ENCODE measurements at places on chromosomes 7 and 10.
A peak's percentile ranks its signal among the peaks of the same experiment; 100 is the strongest.

GRCh38 chr7:149850007-149850594 lies 11.9 kb downstream of the ZNF862 start:
- no peak for DNase-seq

DNA sequence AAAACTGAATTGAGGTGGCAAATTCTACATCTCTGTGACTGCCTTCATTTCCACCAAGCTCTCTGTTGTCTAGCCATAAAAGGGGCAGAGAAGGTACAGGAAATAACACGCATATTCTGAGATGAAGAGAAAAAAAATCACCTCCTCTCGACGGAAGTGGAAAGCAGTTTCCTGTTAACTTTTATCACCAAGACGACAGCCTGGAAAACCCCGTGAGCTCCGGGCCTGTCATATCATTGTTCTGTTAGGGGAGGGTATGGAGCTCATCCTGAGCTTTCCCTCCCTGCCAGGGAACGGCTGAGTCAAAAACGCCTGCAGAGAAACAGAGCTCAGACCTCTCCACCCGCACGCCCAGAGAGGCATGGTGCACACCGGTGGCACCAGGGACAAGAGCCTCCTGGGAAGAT lies 200.3 kb downstream of the PRPF18 start:
- peak; percentile 50 for DNase-seq

DNA sequence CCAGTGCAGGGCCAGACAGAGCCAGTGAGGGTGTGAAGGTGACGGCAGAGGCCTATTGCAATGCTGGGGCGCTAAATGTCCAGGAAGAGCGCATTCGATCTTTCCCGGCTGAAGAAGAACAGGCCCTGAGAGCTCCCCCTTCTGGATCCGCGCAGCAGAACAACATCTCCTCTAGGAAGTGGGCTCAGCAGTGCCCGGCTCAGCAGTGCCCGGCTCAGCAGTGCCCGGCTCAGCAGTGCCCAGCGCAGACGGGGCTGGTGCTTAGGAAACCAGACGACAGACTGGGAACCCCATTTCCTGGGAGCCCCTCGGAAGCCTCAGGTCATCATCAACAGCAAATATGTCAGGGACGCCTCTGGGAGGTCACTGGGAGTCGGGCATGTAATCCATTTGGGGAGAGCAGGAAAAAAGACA lies 4.7 kb upstream of the NOS3 start:
- peak; percentile 47 for DNase-seq

DNA sequence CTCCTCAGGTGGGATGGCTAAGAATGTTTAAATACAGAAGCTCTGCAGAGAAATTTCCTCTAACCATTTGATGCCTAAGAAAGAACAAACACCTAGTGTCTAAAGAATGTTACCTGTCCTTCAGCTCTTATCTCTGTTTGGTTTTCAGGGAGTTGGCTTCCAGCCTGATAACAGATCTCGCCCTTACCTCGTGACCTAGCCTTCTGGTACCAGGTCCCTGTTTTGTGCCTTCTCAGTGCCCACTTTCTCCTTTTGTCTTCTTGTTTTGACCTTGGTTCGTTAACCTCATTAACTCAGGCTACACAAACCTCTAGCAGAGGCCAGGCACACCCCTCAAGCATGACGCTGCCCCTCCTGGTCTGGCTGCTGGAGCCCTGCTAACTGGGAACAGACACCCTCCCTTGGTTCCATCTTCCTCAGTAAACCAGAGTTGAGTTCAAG lies 16.1 kb upstream of the RAB11FIP2 start:
- DNase-seq, result no peak

DNA sequence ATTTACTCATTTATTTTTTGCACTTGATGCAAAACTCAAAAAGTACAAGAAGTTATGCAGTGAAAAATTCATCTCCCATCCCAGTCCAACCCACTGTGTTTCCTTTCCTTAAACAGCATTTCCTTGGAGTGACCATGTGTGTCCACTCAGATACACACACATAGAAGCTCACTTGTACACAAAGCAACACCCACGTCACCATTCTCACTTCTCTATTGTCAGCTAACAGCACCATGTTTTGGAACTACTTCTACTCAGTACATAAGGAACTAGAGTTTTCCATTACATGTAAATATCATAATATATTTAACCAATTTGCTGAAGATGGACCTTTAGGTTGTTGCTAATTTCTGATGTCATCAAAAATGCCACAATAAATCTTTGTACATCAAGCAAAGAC lies 167.6 kb downstream of the GRID1 start:
- DNase-seq, result no peak

DNA sequence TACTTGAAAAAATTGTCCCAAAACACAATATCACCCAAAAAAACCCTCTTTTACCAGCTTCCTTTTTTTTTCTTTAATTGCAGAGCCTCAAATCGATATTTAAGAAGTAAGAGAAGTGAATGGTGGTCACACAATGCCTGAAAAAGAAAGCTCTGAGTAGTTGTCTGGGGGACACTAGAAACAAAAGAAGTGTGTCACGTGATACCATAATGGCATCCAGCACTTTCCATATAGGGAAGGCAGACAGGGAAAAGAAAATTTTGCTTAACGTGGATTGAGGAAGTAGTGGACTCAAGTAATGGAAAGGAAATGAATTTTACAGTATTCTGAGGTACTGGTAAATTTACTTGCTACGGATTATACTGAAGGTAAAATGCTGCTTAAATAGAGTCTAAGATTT lies 765.9 kb upstream of the C7orf33 start:
- DNase-seq, result no peak

GRCh38 chr7:152145853-152146466 lies 120.5 kb downstream of the GALNT11 start:
- no peak for DNase-seq

- DNase-seq, result no peak
Measured at GRCh38 chr10:122051609-122052385, 62.8 kb downstream of the TACC2 start.

DNA sequence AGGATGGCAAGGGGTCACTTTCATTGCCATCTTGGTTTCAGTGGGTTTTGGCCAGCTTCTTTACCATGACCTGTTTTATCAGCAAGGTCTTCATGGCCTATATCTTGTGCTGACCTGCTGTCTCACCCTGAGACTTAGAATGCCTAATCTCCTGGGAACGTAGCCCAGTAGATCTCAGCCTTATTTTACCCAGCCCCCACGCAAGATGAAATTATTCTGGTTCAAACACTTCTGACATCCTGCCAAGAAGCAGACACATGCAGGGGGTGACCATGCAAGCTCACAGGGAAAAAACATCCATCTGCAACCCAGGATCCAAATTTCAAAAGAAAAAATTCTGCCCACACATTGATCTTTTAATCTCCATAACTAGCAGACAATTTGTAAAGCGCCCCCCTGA lies 88.4 kb upstream of the EEPD1 start:
- no peak for DNase-seq

GRCh38 chr7:105880571-105881330 lies 4.4 kb upstream of the ATXN7L1 start:
- no peak for DNase-seq

DNA sequence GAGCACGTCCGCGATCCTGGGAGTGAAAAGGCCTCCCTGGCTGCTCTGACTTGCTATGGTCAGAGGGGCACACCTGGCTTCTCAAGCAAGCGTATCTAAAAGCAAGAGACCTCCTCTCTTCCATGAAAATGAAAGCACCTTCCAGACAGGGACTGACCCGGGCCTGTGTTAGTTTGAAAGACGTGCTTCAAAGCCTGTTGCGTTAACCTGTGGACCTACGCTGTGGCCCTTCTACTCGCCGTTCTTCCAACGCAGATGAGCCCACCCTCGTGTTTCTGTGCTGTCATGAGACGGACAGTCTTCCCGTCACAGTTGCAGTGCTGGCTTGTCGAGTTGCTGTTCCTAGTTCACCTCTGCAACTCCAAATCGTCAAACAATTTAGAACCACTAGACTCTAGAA lies 15.5 kb upstream of the GDI2 start:
- DNase-seq, result no peak

DNA sequence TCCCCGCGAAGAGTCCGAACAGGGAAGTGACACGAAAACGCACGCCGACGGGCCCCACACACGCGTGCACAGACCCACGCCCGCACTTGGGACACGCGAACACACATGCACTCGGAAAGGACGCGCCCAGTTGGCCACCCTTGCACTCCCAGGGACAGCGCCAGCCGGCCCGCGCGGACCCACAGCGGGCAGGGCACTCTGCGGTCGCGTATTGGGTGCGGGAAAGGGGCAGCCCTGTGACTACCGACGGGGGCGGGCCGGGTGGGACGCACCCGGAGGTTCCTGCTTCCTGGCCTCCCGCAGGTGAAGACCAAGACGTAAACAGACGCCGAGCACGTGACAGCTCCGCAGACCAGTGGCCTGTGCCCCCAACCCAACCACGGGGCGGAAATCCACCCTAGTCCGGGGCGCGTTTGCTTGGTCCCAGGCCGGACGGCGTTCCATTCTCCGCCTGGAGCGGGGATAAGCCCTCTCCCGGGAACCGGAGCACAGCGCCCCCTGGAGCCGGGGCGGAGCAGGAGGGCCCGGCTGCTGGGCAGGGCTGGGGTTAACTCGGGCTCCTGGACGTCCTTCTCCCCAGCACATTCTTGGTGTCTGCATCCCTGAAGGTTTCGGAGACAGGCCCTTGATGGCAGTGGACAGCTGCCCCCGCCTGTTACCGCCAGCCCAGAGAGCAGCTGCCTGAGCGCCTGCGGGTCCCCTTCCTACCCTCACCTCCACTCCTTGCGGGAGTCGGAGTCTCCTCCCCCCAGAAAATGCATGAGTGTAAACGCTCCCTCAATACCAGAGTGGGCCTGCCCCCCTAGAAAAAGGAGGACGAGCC lies 2.0 kb upstream of the LZTS2 start:
- DNase-seq, result peak; percentile 68

DNA sequence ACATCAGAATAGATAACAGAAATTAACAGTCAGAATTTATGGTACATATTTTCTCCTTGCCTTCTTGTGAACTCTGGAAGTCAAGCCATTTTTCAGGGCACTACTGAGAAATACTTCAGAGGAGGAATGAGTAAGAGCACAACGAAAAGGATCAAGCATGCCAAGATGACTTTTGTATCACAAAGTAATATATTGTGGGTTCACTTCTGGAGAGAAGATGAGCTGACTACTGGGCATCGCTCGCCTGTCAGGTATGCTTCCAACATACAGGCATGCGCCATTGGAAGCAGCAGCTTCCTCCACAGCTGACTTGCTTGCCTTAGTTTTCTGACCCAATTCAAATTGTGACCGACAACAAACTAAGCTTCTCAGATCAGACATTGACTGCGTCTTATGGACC lies 137.3 kb downstream of the VTI1A start:
- DNase-seq, result no peak

DNA sequence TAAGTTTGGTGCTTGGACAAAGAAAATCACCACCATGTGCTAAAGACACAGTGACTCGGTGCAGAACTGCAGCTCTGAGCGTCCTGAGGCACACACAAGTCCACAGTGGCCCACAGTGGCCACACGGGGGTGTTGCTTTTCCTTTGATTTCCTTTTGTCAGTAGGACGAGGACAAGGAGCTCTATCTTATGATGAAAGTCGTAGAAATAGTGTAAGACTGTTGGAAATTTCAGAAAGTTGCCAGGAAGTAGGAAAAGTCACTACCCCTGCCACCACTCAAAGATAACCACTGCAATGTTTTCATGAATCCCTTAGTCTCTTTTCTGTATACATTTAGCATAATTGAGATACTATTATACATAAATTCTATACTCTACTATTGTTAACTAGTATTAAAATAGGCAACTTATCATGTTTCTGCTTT lies 146.0 kb downstream of the TNS3 start:
- DNase-seq, result no peak

GRCh38 chr10:128884033-128884425 lies 583.0 kb upstream of the MGMT start:
- no peak for DNase-seq

GRCh38 chr7:47954231-47954911 lies 6.1 kb upstream of the PKD1L1 start:
- DNase-seq, result no peak

- DNase-seq, result no peak
Measured at GRCh38 chr7:104039363-104039762, 49.9 kb upstream of the RELN start.

- DNase-seq, result no peak
Measured at GRCh38 chr7:604884-605531, 85.4 kb upstream of the PDGFA start.

DNA sequence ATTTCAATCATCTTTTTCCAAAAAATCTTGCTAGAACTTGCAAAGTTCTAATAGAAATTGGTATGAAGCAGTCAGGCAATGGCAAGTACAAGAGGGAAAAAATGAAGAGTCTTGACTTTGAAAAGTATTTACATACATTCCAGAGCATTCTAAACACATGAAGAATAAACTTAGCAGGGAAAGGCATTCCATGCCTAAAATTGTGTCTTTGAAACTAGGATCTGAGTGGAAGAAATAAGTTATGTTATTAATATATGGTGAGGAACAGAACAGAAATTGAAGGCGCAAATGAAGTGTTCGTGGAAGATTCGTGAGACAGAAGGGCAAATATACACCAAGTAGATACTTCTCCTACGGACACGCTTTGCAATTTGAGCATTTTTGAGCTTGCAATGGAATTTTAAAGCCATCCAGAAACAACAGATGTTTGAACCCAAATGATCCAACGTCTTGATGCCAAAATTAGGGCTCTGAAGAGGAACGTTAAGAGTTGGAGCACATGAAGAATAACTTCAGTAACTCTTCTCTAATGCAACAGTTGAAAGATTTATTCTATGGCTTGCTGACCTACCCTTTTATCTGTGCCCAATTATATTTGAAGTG lies 40.6 kb upstream of the SEPTIN7 start:
- no peak for DNase-seq

DNA sequence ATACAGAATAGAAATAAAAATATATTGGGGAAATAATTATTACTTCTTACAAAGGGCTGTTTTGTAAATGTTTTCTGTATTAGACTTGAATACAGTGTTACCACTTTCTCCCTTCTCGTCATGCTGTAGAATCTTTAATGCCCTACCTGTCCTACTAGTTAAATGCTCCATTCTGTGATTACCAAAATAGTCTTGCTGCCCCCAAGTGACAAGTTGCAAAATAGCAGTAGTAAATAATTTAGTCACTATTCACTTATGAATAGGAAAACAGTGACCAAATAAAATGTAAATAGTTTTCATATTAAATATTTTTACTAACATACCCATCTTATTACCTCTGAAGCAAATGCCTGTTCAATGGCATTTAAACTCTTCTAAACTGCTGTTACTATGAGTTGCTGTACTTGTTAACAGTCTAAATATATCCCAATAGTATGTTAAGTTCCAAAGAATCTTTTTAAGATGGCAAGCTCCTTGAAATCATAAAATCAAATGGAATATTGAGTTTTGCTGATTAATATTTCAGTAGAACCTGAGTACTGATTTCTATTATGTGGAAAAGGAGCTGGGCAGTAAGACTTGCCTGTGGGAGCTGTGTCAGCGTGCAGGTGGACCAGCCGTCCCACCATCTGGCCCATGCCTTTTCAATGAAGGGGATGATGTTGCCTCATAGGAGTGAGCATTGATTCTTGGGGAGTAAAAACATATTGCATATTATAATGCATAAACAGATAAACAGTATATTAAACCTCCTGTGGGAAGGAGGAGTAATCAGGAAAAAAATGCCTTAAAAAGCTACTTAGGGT lies 18.1 kb upstream of the OIT3 start:
- no peak for DNase-seq

- DNase-seq, result no peak
Measured at GRCh38 chr7:4837803-4838625, 23.8 kb downstream of the PAPOLB start.
